ENCODE measurements at places on chromosomes 12 and 14.

DNA sequence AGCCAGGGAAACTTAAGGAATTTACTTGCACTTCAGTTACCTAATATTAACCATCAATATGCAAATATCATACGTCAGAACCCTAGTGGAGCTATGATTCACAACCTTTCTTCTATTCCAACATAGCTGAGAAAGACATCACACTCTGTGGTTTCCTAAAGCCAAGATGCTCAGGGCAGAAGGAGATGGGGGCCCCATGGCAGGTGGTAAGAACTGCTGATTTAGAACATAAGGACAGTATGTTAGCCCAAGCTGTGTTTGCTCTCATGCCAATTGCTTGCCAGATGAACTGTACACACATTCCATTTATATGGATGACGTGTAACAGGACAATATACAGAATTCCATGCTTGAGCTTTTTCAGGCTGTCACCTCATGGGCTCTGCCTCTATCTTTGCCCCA is 34.6 kb downstream of the HECTD4 start:
- DNase-seq, result peak; percentile 66

DNA sequence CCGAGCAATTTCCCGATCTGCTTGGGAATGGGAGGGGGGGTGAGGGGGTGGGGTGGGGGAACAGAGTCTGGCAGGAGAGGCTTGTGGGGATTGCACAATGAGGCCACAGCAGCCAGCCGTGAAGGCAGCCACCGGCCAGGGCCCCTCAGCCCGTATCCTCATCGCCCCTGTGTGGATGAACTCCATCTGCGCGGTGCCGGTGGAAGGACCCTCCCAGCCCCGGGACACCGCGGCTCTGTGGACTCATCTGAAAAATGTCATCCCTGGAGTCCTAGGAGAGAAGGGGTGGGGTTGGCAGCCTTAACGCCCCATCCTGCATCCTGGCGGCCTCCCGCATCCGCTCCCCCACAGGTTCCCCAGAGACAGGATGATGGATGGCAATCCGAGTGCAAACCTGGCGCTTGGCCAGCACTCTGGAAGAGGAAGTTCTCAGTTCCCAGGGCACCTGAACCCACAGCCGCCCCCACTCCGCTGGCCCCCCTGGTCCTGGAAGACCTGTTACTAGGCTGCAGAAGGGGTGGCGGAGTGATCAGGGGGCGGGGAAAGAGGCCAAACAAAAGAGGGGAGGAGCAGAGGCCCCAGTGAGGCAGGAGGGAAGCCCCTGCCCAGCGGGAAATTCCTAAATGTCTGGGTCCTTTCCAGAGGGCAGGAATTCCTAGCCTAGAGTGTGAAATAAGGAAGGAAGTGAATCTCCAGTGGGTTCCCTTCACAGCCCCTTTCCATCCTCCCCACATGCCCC is 1.2 kb upstream of the TNFAIP2 start:
- peak; percentile 73 for DNase-seq

GRCh38 chr14:59116984-59117415 is 71.5 kb upstream of the DAAM1 start:
- DNase-seq, result no peak

DNA sequence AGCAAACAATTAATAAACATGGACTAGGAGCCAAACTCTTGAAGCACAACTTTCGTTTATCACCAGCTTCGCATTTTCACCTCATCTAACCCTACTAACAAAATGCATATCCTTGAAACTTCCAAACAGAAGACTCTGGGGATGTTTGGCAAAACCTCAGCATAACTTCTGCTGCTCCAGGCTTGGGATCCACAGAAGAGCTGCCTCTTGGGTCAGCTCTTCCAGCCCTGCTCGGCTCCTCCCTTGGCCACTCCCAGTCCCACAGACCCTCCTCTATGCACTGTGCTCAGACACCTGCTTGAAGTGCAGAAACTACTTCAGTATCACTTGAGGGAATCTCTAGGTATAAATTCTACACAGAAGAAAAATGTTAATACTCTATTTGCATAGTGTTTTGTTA is 110.0 kb upstream of the AMIGO2 start:
- no peak for DNase-seq

- no peak for DNase-seq
Observed at GRCh38 chr14:85165094-85165493, 364.9 kb upstream of the FLRT2 start.

GRCh38 chr12:62537551-62537950 is 70.9 kb downstream of the MON2 start:
- peak; percentile 65 for DNase-seq

GRCh38 chr12:2256453-2256852 is 203.7 kb downstream of the CACNA1C start:
- no peak for DNase-seq

GRCh38 chr12:52689936-52690335 is 9.7 kb upstream of the KRT1 start:
- DNase-seq, result no peak

GRCh38 chr12:39538679-39539104 is 80.9 kb downstream of the ABCD2 start:
- no peak for DNase-seq

DNA sequence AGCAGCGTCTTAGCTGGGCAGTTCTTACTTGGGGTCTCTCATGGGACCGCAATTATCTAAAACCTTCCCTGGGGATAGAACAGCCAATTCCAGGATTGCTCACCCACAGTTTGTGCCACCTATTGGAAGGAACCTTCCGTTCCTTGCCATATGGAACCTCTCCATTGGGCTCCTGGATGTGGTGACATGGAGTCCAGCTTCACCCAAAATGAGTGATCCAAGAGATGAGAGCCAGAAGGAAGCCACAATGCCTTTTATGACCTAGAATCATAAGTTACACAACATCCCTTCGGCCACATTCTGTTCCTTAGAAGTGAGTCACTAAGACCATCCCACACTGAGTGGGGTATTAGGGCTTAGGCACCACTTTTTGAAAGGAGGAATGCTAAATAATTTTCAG is 164.4 kb downstream of the FBXL14 start:
- peak; percentile 47 for DNase-seq

GRCh38 chr12:132211816-132212215 is 67.6 kb downstream of the NOC4L start:
- DNase-seq, result no peak

All from fibroblast of skin of left quadriceps (primary cell).